Muscle of arm (tissue), 14 donors: ENCODE measurements at places on chromosomes 2 and 18. TPM values are rescaled to one million over a fixed set of nuclear protein-coding genes. Genes with fewer than 3 reads are reported as not detected.
A peak's percentile ranks its signal among the peaks of the same experiment; 100 is the strongest.

- DNase-seq = peak; percentile 12
Observed at GRCh38 chr2:30178618-30179434, 32.0 kb downstream of the YPEL5 start.

Gene LIMS4
- polyA plus RNA-seq = not detected

Gene GDF7
- polyA plus RNA-seq = 0.64 TPM

Gene IL1F10
- polyA plus RNA-seq = not detected
